ENCODE measurements at places on chromosomes 7 and 10. TPM values are rescaled to one million over a fixed set of nuclear protein-coding genes. Genes with fewer than 3 reads are reported as not detected.
A peak's percentile ranks its signal among the peaks of the same experiment; 100 is the strongest.

VENTX gene
- total RNA-seq: not detected

NODAL gene
- total RNA-seq: 2.1 TPM

DNA sequence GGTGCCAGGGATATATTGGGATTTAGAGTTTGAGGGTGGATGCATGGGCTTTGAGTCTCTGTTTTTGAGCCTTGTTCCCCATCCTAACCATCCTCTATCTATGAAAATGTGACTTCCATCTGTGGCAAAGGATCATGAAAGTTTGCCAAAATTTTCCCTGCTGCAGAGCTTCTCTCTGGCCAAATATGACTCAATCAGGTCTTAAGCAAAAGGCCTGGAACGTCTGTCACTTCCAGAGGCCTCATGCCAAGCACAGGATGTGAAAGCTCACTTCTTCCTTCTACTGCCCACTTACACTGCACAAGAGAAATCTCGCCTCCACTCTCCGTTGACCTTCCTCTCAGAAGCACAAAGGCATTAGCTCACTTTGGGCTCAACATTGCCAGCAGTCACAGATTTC is 696.9 kb upstream of the NRP1 start:
- DNase-seq: no peak

GRCh38 chr7:68861171-68861570 is 737.1 kb upstream of the AUTS2 start:
- no peak for DNase-seq

DNA sequence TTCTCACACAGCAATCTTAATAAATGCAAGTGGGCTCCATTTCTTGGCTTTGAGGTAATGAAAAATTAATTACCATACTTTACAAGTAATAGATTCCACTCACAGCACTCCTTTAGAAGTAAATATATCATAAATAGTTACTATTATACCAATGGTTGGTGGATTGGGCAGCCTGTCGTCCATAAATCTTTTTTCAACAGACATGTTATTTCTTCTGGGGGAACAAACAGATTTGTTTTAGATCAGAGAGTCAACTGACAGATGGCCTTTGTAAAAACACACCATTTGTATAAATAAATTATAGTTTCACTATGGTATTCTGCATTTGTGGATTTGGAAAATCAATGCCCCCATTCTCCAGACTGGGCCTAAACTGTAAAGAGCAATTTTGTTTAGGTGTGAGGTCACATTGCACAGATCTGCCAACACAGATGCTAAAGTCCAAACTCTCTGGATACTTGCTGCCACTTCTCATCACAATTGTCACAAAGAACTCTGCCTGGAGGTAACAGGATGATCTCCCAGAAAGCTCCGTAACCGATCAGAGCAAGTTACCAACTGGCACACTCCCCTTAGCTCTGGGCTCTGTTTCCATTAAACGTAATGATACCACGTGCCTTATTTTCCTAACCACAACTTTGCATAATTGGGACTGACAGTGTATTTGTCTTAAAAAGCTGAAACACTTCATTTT is 4.5 kb upstream of the MACROH2A2 start:
- no peak for DNase-seq

HMX2 gene
- not detected for total RNA-seq

ZCCHC24 gene
- 46.1 TPM for total RNA-seq

DNA sequence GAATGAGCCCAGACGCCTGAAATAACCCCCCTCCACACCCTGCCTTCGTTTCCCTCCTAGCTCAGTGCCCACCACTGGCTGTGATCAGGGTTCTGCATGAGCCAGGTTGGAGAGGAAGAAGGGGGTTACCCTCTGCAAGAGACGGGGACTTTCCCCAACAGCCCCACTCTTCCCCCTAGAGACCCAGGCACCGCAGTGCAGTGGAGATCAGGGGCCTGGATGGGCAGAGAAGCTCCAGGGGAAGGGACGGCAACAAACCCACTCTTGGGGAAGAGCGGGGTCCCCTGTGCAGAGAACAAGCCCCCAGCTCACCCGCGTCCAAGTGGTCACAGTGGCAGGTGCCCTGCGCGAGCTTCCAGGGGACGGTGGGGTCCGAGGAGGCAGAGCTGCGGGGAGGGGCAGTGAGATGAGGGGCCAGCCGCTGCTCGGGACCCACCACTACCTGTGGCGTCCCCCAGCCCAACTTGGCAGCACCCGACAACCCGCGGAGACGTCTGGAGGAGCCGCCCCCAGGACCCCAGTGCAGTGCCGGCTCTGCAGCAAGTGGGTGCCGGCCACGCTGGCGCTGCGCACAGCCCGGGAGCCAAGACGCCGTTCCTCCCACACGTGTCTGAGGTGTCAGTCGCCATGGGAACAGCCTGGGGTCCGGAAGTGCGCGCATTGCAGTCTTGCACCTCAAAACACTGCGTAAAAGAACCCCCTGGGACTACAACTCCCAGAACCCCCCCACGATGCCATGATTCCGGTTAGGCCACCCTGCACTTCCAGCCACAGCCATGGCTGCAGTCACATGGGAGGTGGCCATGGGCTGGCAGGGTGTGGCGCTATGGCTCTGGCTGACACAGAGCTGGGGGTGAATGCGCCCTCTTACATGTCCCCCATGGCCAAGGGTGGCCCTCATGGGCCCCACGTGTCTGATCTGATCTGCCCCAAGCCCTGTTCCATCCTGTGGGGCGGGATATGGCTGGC is 45.8 kb upstream of the WIPI2 start:
- peak; percentile 75 for DNase-seq

- DNase-seq: no peak
Measured at GRCh38 chr7:113283861-113284260, 165.5 kb upstream of the SMIM30 start.

GRCh38 chr7:2834748-2835441 is 9.2 kb downstream of the GNA12 start:
- no peak for DNase-seq

ZNF727 gene
- 0.50 TPM for total RNA-seq

GRCh38 chr7:37081436-37081835 is 357.1 kb upstream of the AOAH start:
- peak; percentile 55 for DNase-seq

Measured in spinal cord (tissue), 10 donors.